Cortex of kidney (tissue), 1 donor: ENCODE measurements at places on chromosomes 11 and 22.

- no peak for DNase-seq
These were observed 63.9 kb downstream of the ARFGAP3 start for GRCh38 chr22:42792909-42793847.

DNA sequence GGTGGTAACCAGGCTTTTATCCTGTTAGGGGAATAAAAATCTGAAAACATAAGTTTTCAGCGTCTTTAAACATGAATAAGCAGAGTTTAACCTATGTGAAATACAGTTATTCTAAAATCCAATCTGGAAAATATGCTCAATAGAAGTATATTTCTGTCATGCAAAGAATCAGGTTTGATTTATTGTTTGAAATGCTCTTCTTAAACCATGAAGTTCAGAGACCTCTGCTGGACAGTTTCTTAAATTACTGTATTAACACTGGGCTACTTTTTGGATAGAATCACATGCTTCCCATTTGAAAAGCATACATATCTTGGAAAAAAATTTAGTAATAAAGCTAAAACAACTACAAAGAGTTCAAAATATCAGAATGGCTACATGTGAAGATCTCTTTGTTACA is 25.4 kb downstream of the APIP start:
- no peak for DNase-seq

GRCh38 chr11:64893194-64894069 is 15.0 kb upstream of the EHD1 start:
- no peak for DNase-seq

DNA sequence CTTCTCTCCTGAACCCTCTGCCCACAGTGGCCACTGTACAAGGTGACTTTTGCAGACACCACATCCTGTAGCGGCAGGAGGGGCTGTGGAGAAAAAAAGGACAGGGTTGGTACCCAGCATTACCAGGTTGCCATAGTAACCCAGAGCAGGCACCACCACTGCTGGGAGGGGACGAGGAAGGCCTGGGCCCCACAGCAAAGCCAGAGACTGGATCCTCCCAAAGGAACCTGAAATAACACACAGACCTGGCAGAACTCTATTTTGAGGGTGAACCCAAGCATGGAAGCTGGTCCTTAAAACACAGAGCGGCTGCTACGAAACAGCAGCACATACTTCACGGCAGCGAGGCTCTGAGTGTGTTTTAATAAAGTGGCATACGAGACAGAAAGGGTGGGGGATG is 380.6 kb downstream of the CTTN start:
- no peak for DNase-seq

GRCh38 chr11:12754582-12755234 is 80.5 kb downstream of the TEAD1 start:
- DNase-seq, result no peak

DNA sequence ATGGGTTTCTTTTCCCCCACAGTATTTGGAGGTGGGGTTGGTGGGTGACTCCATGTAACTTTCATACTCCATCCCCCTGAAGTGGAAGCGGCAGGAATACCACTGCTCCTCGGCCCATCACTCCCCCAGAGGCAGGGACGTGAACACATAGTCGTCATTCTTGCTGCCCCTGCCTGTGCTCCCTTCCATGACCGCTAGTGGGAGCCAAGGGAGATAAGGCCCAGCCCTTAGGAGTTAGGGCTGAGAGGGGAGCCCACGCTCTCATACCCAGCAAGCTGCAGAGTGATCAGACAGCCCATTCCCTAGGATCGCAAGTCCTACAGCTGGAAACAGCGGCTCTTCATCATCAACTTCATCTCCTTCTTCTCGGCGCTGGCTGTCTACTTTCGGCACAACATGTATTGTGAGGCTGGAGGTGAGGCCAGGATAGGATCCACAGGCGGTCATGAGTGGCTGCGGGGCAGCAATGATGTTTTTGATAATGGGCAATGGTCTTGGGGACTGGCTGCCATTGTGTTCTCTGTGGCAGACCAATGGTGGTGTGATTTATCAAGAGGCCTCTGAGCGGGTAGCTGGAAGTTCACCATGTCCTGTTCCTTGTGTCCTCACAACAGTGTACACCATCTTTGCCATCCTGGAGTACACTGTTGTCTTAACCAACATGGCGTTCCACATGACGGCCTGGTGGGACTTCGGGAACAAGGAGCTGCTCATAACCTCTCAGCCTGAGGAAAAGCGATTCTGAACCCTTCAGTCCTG is 15.9 kb downstream of the RHOG start:
- no peak for DNase-seq

GRCh38 chr11:69344570-69345145 is 50.7 kb downstream of the MYEOV start:
- no peak for DNase-seq

DNA sequence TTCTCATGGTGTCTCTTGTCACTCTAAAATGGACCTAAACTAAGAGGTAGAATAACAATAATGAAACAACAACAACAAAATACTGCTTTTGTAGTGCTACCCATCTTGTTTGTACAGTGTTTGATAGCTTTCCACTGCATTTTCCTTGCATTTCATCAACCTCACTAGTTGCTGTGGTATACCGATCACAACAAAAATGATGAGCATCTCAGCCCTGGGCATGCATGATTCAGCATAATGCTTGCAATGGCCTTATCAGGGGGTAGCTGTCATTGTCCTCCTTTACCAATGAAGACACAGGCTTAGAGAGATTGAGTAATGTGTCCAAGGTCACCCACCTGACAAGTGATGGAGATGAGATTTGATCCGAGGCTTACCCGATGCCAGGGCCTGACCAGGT is 682.5 kb downstream of the NTM start:
- no peak for DNase-seq

GRCh38 chr11:98455500-98456307 is 565.0 kb upstream of the CNTN5 start:
- no peak for DNase-seq

GRCh38 chr22:24525416-24526037 is 29.4 kb downstream of the GUCD1 start:
- no peak for DNase-seq

GRCh38 chr22:30140414-30140813 is 60.1 kb downstream of the HORMAD2 start:
- DNase-seq, result no peak

- DNase-seq, result no peak
These were observed 25.9 kb upstream of the WNT7B start for GRCh38 chr22:46002757-46003270.

DNA sequence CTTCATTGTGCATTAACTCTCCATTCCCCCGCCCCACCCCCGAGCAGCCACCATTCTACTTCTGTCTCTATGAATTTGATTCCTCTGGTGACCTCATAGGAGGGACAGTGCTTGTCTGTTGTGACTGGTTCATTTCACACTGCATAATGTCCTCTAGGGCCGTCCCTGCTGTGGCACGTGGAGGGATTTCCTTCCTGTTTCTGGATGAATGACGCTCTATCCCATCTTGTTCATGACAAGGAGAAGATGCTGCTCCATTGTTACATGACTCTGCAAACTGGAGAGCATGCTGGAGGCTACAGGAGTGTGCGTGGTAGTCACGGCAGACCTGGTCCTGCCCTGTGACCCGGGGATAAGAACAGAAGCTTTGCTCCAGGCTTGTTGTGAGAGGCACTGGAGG is 61.3 kb downstream of the RTL6 start:
- DNase-seq, result no peak

- no peak for DNase-seq
These were observed 17.3 kb upstream of the MRGPRF start for GRCh38 chr11:69030301-69030700.

DNA sequence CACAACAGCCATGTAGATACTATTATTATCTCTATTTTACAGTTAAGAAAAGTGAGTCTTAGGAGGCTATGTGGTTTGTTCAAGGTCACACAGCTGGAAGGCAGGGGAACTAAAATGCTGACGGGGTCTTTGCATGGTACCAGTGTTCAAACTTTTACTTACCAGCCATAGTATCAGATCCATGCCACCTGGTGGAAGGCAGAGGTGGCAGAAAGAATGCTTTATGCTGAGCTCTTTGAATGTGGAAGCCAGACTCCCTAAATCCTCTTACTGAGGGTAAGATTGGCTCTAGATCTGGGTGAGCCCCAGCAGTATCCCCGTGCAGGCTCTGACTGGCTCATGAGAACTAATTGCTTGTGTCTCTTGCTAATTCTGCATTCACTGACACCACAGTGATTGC is 54.3 kb upstream of the NAV2 start:
- no peak for DNase-seq

GRCh38 chr11:132238331-132238866 is 868.0 kb downstream of the NTM start:
- no peak for DNase-seq

GRCh38 chr11:45906096-45906682 is 882 bp downstream of the FREY1 start:
- DNase-seq, result no peak

DNA sequence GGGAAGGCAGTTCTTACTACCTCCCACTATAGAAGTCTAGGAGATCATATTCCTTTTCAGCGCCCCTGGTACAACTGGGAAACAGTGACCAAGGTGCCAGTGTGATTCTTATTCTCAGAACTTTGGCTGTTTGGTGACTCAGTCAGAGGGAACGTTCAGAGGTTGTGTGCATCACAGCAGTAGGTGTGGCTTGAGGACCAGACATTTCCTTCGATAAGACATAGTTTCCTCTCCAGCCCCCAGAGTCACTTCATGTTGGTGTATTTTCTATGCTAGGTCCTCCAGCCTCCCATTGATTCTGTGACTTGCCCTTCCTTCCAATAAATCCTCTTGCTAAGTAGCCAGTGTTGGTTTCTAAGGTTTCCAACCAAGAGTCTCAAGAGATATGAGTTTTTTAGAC is 171.9 kb upstream of the MPPED2 start:
- DNase-seq, result no peak

DNA sequence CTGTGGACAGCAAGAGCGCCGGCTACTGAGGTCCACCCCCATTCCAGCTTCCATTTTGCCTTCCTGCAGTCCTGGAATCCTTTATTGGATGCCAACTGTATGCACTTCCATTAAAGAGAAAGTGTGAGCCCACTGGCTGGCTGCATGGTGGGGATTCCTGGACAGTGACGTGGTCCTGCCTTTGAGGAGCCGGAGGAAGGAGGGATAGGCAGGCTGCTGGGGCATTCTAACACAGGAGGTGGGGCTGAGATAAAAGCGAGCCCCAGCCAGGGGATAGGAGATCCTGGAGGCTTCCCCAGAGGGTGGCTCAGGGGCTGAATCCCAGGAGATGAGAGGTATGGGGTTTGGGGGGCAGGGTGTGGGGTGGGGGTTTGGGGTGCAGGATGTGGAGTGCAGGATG is 984.7 kb downstream of the BRD1 start:
- DNase-seq, result no peak

DNA sequence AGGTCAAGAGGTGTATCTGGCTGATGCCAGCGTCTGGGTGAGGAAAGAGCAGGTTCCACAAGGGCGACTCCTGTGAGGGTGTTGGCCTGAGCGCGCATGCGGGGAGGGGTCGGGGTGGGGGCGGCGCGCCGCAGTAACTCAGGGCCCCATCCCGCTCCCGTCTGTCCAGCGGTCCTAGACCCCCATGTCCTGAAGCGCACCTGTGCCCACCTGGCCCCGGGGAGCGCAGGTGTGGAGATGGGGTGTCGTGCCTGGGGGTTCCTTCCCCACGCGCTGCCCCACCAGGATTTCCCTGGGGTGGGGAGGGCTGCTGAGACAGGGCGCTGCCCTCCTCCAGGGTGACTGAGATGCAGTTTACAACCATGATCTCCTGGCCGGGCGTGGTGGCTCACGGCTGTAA is 20.9 kb downstream of the RNH1 start:
- no peak for DNase-seq

DNA sequence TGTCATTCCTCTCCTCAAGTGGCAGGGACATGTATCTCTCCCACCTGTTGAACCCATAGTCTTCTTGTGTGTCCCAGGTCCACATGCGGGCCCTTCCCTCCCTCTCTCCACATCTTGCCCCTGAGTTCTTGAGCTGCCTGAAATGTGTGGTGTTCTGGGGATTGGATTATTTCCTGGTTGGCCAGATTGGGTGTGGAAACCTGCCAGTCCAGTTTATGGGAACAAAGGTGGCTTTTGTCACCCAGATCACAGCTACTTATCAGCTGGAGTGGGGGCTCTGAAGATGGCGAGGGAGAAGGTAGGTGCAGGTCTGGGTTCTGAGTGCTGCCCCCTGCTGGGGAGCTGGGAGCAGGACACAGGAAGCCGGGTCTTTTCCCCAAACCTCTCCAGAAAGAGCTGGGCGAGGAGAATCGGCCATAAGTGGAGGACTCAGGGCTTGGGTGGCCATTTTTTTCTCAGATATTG is 14.2 kb downstream of the DTX4 start:
- no peak for DNase-seq

- no peak for DNase-seq
These were observed 259.7 kb downstream of the INSC start for GRCh38 chr11:15374418-15374817.

DNA sequence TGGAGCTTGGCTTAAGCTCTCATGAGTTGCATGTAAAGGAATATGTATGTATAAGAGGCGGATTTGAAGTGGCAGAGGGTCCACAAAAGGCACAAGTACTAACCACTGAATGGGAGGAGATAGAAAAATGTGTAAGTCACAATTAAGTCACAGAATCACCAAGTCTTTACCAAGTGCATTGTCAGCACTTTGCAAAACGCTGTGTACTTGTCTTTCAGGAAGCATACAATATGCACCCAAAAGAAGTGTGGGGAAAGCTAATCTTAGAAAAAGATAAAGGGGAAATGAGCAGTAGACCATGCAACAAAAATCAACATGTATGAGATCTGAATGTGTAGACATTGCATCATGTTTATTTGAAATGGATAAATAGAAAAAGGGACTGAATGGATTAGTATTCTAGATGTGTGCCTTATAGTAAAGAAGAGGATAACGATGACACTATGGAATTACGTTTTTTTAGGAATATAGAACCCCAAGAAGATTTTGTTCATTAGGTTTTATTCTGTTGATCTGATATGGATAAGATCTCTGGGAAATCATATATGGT is 4.5 kb downstream of the CNTF start:
- DNase-seq, result no peak

DNA sequence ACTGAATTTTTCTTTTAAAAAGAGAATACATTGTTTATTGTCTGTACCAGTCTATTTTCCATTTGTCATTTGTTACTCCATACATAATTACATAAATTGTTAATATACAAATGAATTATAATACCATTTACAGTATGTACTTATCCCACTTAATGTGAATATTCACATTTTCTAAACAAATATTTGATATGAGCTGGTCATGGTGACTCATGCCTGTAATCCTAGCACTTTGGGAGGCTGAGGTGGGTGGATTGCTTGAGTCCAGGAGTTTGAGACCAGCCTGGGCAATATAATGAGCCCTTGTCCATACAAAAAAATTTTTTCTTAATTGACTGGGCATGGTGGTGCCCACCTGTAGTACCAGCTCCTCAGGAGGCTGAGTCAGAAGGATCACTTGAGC is 6.8 kb downstream of the SC5D start:
- no peak for DNase-seq

GRCh38 chr22:25654676-25655075 is 87.3 kb upstream of the MYO18B start:
- DNase-seq, result no peak
